ENCODE measurements at places on chromosomes 3 and 15.

DNA sequence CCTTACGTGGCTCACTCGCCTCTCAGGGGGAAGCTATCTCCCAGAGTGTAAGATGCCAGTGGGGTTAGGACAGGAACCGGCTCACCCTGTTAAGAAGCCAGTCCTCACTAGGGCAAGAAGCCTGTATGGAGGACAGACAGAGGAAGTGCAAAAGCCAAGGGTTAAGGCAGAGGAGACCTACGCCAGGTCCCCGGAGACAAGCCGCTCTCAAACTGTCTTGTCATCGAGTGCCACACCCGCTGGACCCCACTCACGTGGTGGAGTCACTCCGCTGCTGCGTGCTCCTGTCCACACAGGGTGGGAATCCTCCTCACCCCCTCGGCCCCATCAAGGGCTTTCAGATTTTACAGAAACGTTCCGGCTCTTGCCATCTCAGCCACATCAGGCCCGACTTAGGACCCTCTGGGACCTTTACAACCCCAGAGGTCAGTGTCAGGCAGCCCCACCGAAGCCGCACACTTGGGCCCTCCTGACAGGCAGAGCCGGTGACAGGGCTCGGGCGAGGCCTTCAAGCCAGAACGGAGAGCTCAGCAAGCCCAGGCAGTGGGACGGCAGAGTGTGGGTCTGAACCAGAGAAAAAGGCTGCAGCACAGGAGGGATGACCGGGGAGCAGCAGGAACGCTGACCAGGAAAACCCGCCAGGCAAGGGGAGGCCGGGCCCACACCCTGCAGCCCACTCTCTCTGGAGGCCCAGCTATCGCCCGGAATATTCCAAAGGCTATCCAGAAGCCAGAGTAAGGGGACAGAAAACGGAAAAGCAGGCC lies 61.7 kb downstream of the XXYLT1 start:
- no peak for DNase-seq

DNA sequence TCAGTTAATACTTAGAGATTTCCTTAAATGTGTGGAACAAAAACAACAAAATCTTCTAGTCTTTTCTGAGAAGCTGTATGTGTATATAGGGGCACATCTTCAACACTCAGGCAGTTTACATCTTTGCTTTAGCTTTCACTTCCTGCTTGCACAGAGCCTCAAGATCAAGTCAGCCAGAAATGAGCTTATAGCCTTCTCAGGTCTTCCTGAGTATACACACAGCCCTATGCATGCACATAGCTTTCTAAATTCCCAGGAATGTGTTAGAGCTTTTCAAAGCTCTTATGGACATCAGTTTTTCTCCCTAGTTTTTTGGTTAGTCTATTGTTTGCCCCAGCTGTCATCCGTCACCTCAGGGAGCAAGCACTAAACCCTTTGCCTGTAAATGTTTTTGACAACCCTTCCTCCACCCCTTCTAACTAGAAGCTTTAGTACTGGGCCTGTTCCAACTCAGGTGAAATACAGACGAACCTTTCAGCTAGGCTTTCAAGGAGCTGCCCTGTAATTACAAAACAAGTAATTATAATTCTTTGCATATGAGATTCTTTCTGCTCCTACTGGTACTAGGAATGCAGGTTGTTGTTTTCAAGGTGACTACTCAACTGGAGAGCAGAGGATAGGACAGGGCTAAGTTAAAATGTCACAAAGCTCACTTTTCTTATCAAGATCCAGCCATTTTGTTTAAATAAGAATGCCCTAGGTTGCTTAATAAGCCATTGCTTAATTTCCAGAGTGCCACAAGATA lies 22.6 kb upstream of the MTMR10 start:
- no peak for DNase-seq

DNA sequence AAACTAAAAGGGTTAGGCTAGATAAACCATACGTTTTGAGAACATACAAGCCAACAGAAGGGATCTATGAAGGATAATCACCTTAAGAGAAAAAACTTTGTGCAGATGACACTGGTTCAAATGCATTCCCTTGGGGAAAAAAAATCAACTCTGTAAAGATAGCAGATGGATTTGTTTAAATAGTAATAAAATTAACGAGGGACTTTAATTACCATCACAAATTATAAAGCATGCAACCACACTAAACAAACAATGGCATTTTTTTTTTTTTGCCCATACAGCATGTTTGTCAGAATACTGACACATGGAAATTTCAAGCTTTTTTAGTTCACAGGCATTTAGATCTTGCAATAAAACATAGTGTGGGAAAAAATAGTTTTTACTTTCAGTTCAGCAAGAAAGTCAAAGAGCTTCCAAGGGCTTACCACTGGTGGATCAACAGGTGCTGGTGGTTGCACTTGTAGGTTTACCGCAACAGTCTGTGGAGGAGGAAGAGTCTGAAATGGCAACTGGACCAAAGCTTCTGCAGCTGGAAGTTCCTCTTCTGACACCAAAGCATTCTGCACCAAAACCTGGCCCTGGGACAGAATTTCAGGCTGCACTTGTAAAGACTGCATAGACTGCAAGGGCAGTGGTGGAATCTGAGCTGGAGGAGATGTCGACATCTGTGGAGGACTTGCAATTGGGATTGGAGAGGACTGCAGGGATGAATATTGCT lies 53.1 kb downstream of the PHC3 start:
- no peak for DNase-seq

- DNase-seq = no peak
These were observed 18.4 kb downstream of the GYG1 start for GRCh38 chr3:149009732-149010131.

DNA sequence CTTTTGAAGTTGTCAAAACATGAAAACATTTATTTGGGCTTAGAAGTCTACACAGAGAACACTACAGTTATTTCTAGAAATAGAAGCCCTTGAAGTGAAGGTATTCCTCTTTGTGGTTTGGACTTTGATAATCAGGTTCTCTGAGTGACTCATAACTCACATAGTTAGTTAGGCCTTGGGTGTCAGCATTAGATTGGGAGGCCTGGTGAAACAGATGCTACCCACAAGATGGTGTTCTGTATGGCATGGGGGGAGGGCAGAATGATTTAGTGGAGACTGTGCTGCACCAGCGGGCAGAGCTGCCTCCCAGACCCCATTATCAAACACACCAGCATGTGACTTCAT lies 108.9 kb upstream of the ETV5 start:
- DNase-seq = no peak

Data from activated naive CD4-positive, alpha-beta T cell treated with anti-CD3 and anti-CD28 coated beads, Interleukin-2, amount 50 U/mL, for 16 hours (primary cell).